Activated CD4-positive, CD25-positive, alpha-beta regulatory T cell treated with anti-CD3 and anti-CD28 coated beads, Interleukin-2, amount 50 U/mL, for 72 hours (primary cell): ENCODE measurements at places on chromosomes 4 and X.
A peak's percentile ranks its signal among the peaks of the same experiment; 100 is the strongest.

DNA sequence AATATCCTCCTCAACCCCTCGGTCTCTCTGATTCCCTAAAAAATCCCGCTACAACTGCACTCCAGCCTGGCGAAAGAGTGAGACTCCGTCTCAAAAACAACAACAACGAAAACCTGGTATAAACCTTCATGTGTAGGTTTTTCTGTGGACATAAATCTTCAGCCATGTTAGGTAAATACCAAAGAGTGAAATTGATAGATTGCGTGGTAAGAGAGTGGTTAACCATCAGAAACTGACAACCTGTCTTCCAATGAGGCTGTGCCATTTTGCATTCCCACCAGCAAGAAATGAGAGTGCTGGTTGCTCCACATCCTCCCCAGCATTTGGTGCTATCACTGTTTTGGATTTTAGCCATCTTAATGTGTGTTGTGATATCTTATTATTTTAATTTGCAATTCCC lies 10.9 kb downstream of the TBC1D19 start:
- DNase-seq = no peak

- no peak for DNase-seq
These were observed 32.4 kb downstream of the PRIMPOL start for GRCh38 chr4:184681916-184682315.

- no peak for DNase-seq
These were observed 46.6 kb upstream of the PGRMC2 start for GRCh38 chr4:128334256-128334655.

- DNase-seq = no peak
These were observed 104.6 kb downstream of the TMEM144 start for GRCh38 chr4:158314756-158315487.

DNA sequence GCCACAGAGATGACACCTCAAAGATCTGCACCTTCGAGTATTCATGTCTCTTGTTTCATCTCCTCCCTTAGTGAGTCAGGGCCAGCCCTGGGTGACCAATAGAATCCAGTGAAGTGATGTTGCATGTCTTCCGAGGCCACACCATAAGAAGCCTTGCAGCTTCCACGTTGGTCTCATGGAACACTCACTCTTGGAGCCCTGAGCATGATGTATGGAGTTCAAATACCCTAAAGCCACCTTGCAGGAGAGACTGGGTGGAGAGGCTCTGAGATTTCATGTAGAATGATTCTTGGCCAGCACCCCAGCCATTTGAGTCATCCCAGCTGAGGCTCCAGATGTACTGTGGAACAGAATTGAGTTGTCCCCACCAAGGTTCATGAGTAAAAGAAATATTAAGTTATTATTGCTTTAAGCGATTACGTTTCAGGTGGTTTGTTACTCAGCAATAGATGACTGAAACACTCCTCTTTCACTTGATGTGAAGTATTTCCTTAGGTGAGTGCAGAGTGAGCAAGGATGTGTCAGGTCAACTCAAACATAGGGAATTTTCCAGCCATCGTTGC lies 5.0 kb upstream of the RP2 start:
- no peak for DNase-seq

- peak; percentile 78 for DNase-seq
These were observed 45.2 kb downstream of the TRIM2 start for GRCh38 chr4:153249199-153250041.

DNA sequence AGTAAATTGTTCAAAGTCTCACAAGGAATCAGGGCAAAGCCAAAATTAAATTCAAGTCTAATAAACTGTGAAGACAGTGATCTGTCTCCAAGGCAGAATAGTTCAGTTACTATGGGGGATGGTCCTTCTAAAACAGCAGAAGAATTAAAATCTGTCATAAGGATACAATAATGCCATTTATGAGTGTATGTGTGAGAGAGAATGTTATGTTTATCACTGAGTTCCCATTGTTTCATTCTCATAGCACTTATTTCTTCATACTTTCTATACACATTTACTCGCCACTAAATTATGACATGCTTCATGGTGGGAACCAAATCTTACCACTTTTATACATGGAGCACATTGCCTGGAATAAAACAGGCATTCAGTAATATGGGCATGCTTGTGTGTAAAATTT lies 102.5 kb downstream of the AMMECR1 start:
- DNase-seq = no peak

GRCh38 chr4:21884615-21885014 lies 64.0 kb downstream of the KCNIP4 start:
- DNase-seq = no peak

DNA sequence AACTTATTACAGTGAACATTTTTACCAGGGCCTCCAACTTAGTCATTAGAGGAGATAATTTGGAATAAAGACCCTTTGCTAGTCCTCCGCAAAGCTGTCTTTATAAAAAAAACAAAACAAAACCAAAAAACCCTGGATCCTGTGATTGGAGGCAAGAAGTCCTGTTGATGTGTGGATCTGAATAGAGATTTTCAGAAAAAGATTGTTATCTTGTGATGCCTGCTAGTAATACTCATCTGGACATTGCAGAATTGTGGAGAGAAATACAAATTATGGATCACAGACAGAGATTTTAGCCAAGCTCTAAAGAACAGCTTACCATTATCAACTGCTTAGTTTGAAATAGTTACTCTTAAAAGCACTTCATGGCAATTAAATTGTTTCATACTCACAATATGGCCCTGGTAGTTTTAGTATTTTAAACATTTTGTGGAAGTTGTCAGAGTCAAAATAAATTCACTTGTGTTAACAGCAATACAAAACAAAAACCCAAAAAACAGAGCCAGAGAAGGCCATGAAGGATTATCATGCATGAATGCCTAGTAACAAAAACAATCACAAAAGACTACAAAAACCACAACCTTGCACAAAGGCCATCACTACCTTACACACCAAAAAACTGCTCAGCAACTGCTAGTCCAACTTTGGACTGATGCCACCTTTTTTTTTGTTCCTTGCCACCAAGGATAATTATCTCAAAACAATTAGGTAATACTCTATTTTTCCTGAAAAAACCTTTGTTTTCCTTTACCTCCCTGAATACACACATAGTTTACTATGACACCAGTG lies 514.5 kb upstream of the SLIT2 start:
- no peak for DNase-seq

GRCh38 chrX:17990532-17990931 lies 129.4 kb upstream of the RAI2 start:
- DNase-seq = no peak

- DNase-seq = no peak
These were observed 648.7 kb upstream of the DIPK2B start for GRCh38 chrX:45849261-45849862.

- no peak for DNase-seq
These were observed 23.5 kb upstream of the BCORL1 start for GRCh38 chrX:129958814-129959492.

DNA sequence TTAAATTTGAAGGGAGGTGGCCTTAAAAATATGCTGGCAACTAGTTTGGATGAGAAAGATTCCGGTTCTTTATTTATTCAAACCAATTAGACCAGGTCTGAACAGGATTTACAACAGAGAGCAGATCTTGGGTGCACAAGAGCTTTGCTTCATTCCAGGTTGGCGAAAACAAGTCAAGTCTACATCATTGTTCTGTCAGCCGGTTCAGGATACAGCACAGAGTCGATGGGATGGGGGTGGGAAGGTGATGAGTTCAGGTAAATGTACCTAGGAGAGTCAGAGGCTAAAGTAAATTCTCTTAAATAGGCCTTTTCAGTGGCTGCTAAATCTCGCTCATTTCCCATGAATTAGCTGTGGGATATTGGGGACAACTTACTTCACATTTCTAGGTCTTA lies 882 bp upstream of the STIM2 start:
- no peak for DNase-seq

DNA sequence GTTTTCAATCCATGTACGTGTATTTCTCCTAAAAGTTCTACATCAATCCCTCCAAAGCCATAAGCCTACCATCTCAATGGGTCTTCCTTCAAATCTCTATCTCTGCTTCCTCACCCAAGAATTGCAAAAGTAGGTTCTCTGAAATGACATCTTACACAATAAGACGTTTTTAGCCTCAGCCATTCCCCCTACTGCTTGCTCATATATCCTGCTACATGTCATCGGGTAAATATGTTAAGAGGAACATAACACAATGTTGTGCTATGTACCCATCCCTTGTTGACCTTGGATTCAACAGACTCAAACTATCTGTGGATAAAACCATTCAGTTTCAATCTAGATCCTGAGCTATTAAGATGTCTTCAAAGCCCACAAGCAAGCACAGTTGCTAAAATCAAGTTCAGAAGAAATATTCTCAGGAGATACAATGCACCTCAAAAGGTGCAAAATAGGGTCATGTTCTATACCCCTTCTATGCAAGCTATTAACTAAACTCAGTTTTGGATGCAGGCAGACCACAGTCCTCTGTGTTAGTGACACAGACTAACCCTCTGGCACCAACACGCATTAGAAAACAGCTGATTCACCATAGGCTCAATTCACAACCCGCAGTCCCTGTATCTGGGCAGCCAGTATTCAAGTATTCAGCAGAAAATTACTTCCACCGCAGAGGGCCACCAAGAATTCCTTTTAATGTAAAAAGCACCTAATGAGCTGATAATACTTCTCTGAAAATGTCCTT lies 56.8 kb downstream of the CD99L2 start:
- no peak for DNase-seq

- DNase-seq = no peak
These were observed 181.6 kb downstream of the PCDH7 start for GRCh38 chr4:30901461-30902451.

DNA sequence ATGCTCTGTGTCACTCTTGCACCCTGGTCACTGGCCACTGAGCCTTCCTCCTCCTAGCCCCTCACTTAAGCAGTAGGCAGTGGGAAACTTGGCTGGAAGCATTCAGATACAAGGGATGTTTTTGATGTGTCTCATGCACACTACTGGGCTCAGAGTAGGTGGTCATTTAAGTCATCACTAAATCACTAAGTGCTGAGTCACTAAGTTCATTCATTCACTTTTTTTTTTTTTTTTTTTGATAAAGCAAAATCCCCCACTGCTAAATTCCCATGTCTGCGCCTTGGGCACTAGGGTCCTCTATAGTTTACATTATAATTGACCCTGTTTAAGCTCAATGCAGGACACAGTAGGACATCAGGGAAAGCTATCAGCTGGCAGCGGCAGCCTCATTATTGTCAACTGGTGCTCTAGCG lies 182.4 kb upstream of the MBNL3 start:
- DNase-seq = no peak

- DNase-seq = no peak
These were observed 670.0 kb upstream of the AMOT start for GRCh38 chrX:113510586-113510985.

DNA sequence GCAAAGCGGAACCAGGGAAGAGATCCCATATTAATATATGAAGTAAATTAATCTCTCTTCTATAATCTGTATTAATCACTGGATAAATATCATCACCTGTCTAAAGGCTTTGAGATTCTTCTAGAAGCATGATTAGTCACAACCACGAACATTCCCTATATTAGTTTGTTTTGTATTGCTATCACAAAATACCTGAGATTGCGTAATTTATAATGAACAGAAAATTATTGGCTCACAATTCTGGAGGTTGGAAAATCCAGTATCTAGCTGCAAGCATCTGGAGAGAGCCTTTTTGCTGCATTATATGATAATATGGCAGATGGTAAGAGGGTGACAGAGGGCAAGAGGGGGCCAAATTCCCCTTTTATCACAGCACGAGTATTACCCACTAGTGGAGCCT lies 532.6 kb upstream of the EPHA5 start:
- DNase-seq = no peak

- DNase-seq = no peak
These were observed 45.4 kb downstream of the BMPR1B start for GRCh38 chr4:94803181-94803580.

DNA sequence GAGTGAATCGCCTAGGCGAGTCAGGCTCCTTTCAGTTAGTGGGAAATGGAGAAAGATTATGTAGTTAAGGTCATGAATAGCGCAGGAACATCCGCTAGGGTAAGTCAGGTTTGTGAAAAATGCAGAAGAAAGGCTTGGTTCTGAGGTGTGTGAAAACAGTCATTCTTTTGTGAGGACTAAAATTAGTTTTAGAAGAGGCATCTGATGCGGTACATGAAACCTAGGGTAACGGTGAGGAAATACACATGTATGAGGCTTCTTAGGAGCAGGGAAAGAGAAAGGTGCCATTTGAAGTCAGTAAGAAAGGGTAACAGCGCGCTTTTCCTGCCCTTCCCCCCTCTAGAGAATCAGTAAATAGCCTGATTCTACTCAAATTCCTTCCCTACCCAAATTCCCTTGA lies 570 bp upstream of the RNF128 start:
- no peak for DNase-seq

DNA sequence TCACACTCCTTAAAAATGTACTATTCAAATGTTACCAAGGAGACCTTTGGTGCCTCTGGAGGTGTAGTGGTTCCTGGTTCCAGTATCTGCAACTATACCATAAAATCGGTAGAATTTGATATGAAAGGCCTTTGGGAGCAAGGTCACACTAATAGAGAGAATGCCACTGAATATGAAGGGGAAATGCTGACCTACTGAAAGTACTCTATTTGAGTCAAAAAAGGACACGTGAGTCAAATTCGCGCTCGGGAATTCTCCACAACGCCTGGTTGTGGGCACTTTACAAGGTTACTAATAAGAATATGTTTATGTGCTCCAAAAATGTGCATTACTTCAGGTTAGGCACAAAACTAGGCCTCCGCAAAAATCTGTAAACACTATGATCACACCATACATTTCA lies 39.5 kb upstream of the RELL1 start:
- no peak for DNase-seq
